Dorsolateral prefrontal cortex (tissue), 122 donors: ENCODE measurements at places on chromosomes 12 and 14.

DNA sequence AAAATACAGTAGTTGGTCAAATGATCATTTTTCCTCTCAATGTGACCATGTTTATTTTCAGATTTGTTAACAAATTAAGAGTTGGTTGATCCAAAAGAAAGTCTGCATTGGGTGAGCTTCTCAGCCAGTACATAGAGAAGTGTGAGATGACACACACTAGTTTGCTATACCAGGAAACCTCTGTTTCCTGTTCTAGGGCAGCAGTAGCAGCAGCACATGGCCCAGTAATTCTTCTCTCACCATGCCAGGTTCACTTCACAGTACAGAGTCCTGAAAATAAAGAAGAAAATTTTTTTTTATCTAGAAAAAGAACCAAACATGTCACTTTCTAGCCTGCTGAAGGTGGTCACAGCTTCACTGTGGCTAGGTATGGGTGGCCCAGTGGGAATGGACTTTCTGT, 250.2 kb upstream of the OR4E1 start:
- DNase-seq: no peak

GRCh38 chr12:124393831-124394230, 98.9 kb downstream of the RFLNA start:
- no peak for DNase-seq

DNA sequence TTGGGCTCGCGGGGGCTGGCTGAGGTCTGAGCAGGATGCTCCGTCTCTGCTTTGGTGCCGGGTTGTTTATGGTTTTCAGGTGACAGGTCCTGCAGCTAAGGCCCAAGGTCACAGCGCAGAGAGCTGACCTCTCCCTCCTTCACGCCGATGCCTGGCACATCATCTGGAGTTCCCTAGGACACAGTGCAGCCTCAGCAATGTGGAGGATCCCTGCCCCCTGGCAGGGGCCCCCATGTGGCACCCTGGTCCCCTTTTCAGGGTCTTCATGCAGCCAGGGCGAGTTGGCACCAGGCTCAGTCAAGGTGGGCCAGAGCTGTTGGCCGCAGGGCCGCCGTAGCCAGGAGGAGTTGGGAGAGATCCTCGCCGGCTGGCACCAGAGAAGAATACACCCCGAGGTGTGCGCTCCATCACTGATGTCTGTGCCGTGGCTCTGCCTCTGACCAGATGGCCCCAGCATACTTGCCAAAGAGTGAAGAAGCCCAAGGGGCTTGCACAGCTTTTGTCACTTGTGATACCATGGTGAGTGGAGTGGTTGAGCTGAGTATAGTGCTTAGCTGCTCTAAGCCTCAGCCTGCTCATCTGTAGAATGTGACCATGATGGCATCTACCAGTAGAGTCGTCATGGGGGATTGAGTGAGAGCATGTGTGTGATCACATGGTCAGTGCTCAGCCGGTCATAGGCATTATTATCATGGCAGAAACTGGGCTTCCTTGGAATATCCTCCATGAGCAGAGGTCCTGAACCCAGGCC, 11.0 kb downstream of the TPCN1 start:
- DNase-seq: no peak

- DNase-seq: no peak
Observed at GRCh38 chr12:16282978-16283377, 5.5 kb upstream of the SLC15A5 start.

DNA sequence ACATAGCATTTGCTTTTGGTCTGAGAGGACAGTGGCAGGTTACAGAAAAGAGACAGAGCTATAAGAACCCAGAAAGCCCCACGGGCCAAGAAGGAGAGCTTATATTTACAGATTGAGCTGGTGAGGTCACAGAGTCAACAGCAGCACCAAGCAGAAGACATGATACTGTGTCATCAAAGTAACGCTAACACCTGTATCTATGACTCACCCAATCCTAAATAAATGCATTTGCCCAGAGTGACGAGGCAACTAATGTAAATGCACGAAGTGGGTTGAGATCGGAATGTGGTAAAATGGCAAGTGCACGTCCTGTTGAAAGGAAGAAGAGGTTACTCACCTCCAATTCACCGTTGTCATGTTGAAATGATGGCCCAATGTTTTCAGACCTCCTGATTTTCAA, 6.7 kb upstream of the CD163L1 start:
- DNase-seq: no peak

- no peak for DNase-seq
Observed at GRCh38 chr12:121465921-121466793, 66.2 kb downstream of the RNF34 start.

- DNase-seq: no peak
Observed at GRCh38 chr12:57886542-57886941, 40.0 kb upstream of the CTDSP2 start.

DNA sequence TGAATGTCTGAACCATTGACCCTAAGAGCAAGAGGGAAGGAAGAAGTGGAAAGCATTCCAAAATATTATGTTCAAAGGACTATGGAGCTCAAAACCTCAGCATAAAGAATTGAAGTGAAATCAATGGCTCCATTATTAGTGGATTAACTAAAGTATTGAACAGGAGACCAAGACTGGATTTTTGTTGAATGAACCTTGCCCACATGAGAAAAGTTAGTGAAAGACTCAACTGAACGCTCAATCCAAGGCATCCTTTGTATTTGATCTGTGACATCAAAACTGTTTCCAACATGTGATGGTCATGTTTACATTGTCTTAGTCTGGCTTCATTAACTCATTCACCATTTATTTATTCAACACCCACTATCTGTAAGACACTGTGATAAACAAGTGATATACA, 161.0 kb downstream of the CNTN1 start:
- DNase-seq: no peak

DNA sequence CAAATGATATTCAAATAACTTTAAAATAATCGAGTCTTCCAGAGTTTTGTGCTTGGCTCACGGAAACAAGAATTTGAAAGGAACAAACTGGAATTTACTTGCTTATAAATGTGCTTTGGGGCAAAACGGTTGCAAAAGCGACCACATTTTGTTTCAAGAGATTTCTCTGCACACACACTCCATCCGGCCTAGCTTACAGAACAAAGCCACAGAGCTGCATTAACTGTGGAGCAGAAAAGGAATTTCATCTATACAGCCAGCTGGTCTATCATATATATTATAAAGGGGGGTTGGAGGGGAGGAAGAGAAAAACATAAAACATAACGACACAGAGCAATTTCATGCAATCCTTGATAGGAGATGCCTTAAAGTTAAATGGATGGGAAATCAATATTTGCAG, 153.0 kb downstream of the MYRFL start:
- DNase-seq: no peak

GRCh38 chr14:76293923-76294322, 82.0 kb upstream of the ESRRB start:
- DNase-seq: no peak

GRCh38 chr12:26614011-26614616, 218.9 kb downstream of the ITPR2 start:
- peak; percentile 46 for DNase-seq

DNA sequence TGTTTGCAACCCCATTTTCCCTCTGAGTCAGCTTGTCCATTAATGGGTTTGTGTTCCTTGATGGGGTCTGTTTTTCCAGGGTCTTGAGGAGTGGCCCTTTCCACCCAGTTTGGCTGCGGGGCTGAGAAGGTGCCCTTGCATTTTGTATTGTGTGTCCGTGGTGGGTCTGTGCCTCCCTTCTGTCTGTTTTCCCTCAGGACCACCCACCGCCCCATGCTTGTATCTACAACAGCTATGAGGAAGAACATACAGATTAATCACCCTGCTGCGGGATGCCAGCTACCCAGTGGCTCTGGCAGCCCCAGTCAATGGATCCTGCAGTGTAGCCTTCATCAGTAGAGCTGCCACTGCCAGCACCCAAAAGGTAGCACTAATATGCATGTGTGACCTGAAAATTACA, 235.7 kb downstream of the CACNA1C start:
- no peak for DNase-seq

- no peak for DNase-seq
Observed at GRCh38 chr12:43285159-43285598, 266.8 kb downstream of the ADAMTS20 start.

GRCh38 chr14:23396781-23397407, 11.2 kb downstream of the MYH6 start:
- no peak for DNase-seq
